ENCODE measurements at places on chromosomes 1 and 21. TPM values are rescaled to one million over a fixed set of nuclear protein-coding genes. Genes with fewer than 3 reads are reported as not detected.

SPATA46 gene
- not detected for total RNA-seq

KIAA0040 gene
- total RNA-seq = 13.4 TPM

S100A9 gene
- total RNA-seq = 1.2 TPM

NBPF6 gene
- not detected for total RNA-seq

LYPLAL1 gene
- total RNA-seq = 11.2 TPM

DNAJC28 gene
- total RNA-seq = 0.97 TPM

KCNJ9 gene
- total RNA-seq = not detected

All from bladder microvascular endothelial cell (primary cell).